ENCODE measurements at places on chromosomes 12 and 14.

- DNase-seq = no peak
Measured at GRCh38 chr12:69501154-69501895, 31.1 kb downstream of the FRS2 start.

DNA sequence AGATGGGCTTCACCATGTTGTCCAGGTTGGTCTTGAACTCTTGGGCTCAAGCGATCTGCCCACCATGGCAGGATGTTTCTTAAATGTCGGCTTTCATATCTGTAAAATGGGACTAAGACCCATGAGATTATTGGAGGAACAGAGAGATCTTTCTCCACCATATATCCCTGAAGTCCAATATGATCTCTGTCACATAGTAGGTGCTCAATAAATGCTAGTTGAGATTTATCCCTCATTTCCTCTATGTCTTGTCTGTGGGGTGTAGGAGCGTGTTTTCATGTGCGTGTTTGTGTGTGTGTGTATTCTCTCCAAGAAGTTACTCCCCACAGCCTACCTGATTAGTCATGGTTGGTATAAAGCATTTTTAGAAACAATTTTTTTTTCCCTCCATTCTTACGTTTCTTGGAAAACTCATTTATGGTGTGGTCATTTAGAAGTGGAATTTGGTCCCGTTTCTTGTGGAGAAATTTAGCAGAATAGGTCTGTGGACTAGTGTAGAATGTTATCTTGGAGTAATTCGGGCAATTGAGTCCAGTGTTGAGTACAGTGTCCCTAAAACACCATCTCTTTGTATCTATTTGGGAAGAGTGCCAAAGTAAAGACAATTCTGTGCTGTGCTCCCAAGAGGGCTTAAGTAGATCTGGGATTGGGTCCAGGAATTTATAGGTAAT is 4.3 kb downstream of the STRAP start:
- no peak for DNase-seq

DNA sequence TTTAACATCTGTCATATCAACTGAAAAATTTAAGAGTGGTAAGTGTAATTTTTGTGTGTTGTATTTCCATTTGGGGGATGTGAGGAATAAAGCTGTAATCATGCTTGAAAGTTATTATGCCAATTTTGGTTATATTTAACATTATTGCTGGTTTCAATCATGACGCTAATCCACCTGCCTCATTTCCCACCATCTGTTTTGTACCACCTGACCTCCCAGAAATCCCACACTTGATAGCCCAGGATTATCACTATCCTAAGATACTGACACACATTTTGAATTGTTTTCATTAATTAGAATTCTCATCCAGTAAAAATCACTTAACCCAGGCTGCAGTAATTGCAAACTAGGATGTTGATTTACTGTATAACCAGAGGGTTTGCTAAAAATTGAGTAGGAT is 1119.8 kb downstream of the AACS start:
- no peak for DNase-seq

DNA sequence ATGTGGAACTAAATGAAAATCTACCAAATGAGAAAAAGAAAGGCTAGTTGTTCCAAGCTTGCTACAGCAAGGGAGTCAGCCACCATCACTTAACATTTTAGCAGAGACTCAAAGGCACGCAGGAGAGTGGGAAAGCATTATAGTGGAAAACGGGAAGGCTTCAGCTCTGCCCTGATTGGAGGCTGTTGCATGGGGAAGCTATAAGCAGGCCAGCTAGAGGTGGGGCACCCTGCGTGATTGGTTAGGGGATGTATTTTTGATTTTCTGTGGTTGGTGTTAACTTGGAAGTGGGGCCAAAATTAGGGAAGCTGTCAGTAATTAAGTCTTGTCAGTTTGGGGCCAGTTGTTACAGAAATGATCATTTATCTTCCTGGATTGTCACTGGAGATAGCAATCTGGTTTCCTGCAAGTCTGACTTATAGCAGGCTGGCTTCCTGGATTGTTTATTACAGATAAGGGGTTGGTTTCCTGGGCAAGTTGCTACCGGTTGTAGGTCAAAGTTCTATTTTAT is 93.9 kb downstream of the FAR2 start:
- no peak for DNase-seq

GRCh38 chr14:103169954-103170353 is 46.7 kb downstream of the TNFAIP2 start:
- DNase-seq = no peak

DNA sequence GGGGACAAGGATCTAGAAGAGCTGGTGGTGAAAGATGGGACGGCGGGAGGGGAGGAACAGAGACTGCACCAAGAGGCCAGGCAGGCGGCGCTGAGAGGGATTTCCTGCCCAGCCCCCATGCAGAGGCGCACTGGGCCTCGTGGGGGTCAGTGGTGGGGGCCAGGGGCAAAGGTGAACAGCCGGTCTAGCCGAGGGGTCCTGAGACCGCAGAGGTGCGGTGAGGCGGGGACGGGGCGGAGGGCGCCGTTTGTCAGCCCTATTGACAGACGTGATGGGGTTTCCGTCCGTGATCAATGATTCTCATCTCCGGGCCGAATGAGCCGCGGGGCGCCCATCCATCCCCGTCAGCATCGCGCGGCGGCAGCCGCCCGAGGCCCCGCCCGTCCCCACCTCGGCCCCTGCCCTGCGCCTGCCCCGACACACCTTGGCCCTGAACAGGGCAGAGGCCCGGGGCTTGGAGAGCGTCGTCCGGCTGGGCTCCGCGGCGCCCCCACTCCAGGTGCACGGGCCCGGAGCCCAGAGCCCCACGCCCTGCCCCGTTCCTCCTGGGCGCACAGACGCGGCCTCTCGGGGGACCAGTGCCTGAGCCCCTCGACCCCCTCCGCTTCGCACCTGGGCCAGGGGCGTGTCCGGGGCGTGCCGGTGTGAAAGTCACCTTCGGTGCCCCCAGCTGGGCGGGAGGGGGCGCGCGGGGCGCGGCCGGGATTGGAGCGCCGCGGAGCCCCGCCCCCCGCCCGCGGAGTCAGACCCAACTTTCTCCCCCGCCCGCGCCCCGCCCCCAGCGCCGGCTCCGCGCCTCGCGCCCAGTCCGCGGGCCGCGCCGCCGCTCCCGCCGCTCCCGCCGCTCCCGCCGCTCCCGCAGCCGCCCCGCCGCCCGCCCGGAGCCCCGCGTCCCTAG is at the start of gene NXPH4:
Gene NXPH4, plus strand, starts transcription at position 781 of the 898 bp plus-strand sequence. CDS start 176 bp downstream, outside the sequence.
- no peak for DNase-seq

- DNase-seq = no peak
Measured at GRCh38 chr12:47054659-47055058, 24.8 kb upstream of the PCED1B start.
